ENCODE measurements at places on chromosomes 2 and 18.
A peak's percentile ranks its signal among the peaks of the same experiment; 100 is the strongest.

DNA sequence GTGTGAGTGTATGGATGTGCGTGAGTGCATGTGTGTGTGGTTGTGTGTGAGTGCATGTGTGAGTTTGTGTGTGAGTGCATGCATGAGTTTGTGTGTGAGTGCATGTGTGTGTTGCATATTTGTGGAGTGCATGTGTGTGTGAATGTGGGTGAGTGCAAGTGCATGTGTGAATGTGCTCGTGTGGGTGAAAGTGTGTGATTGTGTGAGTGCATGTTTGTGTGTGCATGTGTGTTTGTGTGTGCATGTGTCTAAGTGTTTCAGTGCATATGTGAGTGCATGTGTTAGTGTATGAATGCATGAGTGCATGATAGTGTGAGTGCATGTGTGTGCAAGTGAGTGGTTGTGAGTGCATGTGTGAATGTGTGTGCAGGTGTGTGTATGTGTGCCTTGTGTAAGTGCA is 343.4 kb upstream of the SALL3 start:
- DNase-seq: no peak

DNA sequence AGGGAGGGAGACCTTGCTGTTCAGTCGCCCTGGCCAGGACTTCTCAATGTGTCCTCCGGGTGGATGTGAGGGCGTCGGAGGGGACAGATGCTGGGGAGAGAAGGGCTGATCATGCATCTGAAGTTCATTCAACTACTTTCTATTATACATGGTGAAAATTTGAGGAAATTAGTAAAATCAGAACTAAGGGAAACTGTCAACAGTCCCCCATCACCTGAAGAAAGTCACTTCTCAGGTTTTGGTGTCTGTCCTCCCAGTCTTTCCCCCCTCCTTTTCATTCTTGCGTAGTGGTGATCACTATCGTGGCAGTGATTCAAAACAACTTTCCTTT is 17.4 kb upstream of the ACKR3 start:
- no peak for DNase-seq

- DNase-seq: no peak
These were observed 12.0 kb downstream of the ALPG start for GRCh38 chr2:232418466-232419244.

- no peak for DNase-seq
These were observed 104.5 kb downstream of the HDAC4 start for GRCh38 chr2:239296020-239296932.

DNA sequence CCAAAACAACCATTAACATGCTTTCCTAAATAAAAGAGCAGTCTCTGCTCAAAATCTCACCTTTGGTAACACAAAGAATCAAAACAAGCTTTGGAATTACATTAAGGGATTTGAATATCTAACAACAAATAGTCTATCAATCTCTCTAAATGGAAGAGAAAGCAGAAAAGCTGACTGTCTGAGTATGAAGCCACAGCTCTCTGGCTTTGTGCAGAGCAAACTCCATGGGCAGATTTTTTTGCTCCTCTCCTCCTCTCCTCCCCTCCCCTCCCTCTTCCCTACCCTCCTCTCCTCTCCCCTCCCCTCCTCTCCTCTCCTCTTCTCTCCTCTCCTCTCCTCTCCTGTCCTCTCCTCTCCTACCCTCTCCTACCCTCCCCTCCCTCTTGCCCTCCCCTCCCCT is 329.5 kb upstream of the ETAA1 start:
- no peak for DNase-seq

DNA sequence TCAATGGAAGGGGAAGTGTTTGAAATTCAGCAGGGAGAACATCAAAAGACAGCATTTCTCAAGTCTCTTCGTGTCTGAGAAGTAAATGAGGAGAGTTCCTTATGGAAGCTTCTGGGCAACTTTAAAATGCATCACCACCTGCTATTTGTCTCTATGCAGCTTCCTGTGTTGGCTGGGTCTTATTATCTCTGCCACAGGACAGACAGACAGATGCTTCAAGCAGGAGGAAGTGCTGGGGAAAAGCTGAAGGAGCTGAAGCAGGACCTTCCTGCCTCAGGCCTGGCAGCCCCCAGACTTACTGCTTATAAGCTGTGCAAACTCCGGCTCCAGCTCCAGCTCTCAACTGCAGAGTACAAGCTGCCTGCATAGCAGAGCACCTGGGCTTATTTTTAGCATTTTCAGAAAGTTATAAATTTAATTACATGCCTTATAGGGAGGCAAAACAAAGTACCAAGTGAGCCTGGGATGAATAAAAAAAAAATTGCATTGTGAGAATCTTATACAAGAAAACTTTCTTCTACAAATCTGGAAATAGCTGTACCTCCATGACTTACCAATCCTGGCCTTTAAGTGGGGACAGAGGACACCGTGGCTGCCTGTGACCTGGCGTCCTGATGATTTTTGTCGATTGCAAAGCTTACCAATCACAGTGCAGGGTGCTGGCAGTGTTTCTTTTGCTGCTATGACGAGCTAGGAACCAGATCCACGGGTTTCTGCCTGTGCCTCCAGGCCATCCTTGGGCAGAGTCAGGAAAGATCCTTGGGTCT is 206.3 kb downstream of the SEPTIN10 start:
- no peak for DNase-seq

- no peak for DNase-seq
These were observed 980 bp upstream of the PDE6D start for GRCh38 chr2:231781798-231782726.

DNA sequence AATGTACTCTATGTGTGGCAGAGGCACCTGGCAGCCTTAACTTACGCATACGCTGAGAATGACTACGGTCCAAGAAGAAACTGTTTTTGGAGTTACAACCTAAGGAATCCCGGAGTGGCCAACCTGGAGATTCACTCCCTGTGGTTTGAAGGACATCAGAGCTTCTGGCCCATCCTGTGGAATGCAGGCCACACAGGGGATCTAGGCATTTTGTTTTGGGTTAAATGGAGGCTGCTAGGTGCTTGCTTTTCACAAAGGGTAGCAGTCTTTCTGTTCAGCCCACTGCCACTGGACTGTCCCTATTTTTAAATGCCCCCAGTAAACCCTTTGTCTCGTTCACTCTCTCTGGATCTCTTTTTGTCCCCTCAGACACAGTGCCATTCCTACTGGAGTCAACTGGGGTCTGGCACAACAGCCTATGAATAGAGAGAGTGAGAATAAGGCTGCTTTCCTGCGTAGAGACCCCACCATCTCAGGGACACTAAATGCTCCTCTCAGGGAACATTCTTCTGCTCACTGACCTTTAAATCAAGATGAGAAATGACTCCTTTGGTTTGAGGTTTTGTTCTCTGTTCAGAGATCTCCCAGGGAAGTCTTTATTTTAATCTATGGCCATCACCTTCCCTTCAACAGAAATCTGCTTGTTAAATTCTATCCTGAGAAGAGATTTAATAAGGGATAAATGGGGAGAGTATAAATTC is 124.9 kb downstream of the B3GNT2 start:
- no peak for DNase-seq

DNA sequence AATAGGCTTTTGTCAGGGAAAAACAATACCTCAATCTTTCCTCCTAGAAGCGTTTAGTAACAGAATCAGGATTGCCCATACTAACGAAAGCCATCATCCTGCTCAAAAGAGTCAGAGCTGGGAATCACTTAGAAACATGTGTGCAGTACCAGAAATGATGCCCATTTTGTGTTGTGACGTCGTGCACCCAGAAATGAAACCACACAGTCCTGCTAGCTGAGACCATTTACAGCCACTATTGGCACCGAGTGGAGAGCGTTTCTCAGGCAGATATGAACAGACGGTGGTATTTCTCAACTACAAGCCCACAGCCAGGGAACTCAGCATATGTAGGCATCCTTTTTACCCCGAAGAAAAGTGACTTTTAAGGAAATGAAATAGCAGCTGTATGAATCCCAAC is 284.3 kb upstream of the LRATD1 start:
- DNase-seq: no peak

DNA sequence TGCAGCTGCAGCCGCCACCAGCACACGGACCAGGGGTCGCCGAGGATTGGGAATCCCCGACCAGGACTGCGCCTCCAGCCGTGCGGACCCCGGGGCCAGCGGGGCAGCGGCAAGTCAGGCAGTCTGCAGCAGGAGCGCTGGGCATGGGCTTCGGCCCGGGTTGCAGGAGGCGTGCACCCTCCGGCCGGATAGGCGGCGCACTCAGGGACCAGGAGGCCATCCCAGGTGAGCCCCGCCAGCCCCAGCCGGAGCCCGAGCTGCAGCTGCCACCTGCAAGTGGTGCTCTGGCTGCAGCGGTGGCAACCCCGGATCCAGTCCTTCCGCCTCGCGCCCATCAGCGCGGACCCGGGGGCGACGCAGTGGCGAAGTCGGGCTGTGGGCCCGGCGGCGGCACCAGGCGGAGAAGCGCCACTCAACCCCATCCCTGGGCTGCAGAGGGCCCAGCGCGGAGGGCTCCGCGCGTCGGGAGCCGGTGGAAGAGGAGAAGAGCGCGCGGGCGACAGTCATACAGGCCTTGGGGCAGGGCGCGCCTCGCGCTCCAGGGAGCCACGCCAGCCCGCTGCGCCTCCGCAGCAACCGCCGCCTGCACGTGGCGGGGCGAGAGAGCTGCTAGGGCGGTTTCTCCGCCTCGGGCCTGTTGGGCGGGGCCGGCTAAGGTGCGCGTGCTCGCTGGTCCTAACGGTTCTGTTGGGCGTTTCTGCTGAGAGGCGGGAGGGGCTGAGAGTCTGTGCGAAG is 73.8 kb downstream of the RPIA start:
- DNase-seq: no peak

DNA sequence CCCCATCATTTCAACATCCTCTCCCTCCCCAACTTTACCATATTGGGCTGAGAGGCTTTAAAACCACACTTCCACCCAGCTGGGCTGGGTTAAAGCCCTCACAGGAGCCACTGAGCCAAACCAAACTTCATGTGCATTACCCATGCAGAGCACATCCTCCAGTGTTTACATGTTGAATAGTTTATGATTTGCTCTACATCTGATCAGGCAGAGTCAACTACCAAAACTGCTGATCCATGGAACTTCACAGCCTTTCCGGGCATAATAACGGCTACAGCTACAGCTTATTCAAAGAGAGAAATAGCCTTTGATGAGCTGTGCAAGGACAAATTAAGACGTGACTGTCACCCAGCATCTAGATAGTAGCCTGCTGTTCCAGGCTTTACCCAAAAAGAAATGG is 39.0 kb downstream of the MAIP1 start:
- no peak for DNase-seq

- DNase-seq: peak; percentile 1
These were observed 106.0 kb downstream of the CYP26B1 start for GRCh38 chr2:72041638-72042111.

GRCh38 chr2:180482696-180483095 is 475.6 kb upstream of the CWC22 start:
- DNase-seq: no peak

DNA sequence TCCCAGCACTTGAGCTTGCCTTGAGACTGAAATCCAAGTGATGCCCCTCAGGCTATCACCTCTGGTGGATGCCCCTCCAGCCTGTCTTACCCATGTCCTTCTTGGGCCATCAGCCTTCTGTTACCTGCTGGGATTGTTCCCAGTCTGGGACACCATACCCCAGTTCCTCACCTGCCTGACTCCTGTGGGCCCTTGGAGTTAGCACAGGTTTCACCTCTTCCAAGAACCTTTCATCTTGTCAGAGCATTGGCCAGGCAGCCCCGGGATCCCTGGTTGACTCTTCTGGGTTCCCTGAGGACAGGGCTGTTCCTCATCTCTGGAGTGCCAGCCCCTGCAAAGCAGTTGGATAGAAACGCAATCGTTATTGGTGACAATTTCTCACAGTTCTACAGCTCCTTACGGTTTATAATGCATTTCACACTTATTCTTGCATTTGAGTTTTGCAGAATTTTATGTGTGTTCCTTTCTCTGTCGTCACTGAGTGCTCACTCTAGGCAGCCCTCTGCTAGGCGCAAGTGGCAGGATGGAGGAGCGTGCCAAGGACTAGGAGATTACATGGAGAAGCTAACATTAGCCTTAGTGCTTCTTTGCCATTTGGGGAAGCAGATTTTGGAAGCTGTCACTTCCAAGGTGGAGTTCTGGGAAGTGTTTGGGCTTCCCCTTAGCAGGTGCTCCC is 139.7 kb downstream of the DDX1 start:
- DNase-seq: no peak

DNA sequence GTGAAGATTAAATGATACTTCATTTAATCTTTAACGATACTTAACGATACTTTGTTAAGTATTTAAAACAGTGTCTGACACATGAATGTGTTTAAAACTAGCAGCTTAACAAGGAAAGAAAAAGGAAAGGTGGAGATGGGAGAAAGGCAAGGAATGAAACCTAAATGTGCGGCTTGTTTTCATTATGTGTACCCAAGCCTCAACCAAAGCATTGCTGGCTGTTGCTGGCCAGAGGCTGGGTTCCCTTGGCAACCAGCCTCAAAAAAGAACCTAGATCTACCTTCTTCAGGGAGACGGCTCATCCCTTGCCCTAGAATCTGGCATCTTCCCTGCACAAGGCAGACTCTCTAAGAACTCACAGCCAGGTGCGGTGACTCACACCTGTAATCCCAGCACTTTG is 13.8 kb upstream of the PCBP1 start:
- DNase-seq: no peak

DNA sequence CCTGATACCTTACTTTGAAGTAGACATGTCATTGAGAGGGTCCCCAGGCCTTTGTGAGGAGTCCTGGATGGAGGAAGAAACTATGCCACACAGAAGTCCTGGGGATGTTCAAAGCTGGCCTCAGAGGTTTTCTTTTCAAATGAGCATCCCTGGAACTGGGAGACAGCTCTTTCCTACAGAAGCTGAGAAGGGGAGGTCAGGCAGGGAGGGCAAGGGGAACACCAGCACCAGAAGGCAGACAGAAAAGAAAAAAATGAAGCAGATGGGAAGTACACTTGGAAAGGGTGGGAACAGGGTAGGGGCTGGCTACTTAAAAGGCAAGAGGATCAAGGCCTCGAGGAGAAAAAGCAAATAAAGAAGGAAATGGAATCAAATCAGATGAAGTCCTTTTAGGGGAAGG is 120.0 kb downstream of the FMNL2 start:
- no peak for DNase-seq

- DNase-seq: no peak
These were observed 167.0 kb upstream of the TPO start for GRCh38 chr2:1246239-1246638.

DNA sequence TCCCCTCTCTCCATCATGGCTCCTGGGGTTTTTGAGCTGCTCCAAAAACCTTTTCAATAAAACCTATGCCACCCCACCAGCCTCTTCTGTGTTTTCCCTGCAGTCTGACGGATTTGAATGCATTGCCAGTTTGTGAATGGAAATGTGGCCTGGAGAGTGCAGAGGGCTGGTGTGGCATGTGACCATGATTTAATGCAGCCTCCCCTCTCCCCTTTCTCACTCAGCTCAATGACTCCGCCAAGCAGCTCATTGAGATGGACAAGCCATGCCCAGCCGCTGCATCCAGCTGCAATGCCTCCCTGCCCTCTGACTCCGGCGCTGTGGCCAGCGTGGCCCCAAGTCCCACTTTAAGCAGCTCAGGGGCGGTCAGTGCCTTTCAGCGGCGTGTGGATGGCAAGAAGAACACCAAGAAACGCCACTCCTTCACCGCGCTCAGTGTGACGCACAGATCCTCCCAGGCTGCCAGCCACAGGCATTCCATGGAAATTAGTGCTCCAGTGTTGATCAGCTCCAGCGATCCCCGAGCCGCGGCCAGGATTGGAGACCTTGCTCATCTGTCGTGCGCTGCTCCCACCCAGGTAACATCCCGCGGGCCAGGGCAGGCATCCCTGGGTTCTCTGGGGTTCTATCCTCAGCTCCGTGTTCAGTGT is 215.3 kb downstream of the SEPTIN10 start:
- no peak for DNase-seq
